ENCODE measurements at places on chromosomes 11 and 22. TPM values are rescaled to one million over a fixed set of nuclear protein-coding genes. Genes with fewer than 3 reads are reported as not detected.

DNA sequence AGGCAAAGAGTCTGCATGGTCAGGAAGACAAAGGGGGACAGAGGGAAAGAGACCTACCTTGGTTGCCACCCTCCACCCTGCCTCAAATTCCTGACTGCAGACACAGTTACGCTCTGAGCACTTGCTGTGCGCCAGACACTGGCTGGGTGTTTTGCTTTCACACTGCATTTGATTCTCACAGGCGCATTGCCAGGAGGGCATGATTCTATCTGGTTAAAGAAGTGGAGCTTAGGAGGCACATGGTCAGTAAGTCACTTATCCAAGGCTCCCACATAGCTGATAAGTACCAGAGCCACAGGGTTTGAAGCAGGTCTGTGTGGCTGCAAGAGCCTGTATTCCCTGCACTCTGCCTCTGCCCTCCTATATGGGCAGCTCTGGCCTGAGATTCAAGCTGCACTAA, 103.9 kb downstream of the TIMP3 start:
- no peak overlapping the region for H3K27ac ChIP-seq
- no peaks in the 10 kb centered on the region for H3K27me3 ChIP-seq
- no peaks in the 10 kb centered on the region for H3K4me1 ChIP-seq

GRAMD1B gene
- 21.2 TPM for total RNA-seq

TRMT2A gene
- 44.9 TPM for total RNA-seq

GRCh38 chr11:119155733-119156492, 7.1 kb downstream of the ABCG4 start:
- H3K36me3 ChIP-seq: no peaks in the 10 kb centered on the region
- no peak for DNase-seq
- H3K4me3 ChIP-seq: no peak overlapping the region
- H3K4me1 ChIP-seq: no peaks in the 10 kb centered on the region
- peaks cover under 1% of the 10 kb centered on the region for H3K27me3 ChIP-seq

DNA sequence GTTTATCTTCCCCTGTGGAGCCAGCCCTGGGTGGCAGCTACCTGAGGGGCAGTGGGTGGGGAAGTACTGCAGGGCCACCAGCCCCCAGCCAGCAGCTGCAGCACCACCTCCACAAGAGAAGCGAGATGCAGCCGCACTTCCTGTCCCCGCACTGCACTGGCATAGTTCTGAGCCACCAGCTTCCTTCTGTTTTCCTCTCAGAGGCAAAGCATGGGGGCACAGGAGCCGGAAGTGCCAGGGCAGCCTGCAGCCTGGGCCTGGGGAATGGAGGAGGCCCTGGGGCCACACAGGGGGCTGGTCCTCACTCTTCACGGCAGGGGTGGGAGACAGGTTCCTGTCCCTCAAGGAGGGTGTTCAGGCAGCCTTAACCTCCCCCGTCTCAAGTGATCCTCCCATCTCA, 11.9 kb upstream of the SH3BP1 start:
- no peak overlapping the region for H3K4me3 ChIP-seq
- no peaks in the 10 kb centered on the region for H3K27me3 ChIP-seq
- DNase-seq: no peak
- 0 out of 2 replicates have a peak, but pooled peaks cover 3% of the 10 kb centered on the region for H3K36me3 ChIP-seq

DNA sequence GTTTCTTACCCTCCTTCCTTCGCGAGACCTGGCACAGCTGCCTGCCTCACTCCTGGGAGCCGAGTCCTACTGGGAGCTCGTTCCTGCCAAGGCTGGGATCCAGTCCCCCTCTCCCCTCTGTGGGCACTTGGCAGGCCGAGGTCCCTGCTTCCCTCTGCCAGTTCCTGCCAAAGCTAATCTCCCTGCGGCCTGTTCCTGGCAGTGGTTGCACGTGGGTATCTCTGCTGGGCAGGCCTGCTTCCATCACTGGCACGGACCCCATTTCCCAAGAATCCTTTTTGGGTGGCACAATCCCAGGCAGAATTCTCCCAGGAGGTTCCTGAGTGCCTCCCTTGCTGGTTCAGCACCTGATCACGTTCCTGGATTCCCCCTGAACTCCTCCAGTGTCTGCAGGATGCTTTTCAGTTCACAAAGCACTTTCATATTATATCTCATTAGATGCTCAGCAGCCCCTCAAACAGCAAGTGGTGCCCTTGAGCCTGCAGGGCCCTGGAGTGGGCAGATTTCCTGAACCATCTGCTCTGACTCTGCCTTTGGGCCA, 96.5 kb downstream of the RRM1 start:
- peaks cover 3% of the 10 kb centered on the region for H3K4me1 ChIP-seq
- peaks cover 8% of the 10 kb centered on the region for H3K27me3 ChIP-seq
- no peak overlapping the region for H3K27ac ChIP-seq
- peak; percentile 37 for DNase-seq

DNA sequence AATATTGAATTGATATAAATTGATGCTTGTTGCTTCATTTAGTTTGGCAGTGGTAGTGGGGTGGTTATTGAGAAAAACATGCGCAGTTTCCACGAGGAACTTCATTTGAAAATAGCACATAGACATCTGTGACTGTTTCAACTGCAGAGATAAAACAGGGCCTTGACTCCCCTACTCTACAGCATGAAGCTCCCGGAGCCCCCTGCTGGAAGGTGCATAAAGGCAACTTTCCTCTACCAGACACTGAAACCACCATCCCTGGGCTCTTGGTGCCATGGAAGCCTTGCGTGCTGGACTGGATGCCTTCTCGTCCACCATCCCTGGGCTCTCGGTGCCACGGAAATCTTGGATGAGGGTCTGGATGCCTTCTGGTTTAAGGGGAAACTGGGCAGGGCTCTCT, 195.9 kb downstream of the CSNK2A3 start:
- no peak overlapping the region for H3K4me3 ChIP-seq
- DNase-seq: no peak
- H3K36me3 ChIP-seq: no peaks in the 10 kb centered on the region
- no peaks in the 10 kb centered on the region for H3K27me3 ChIP-seq
- H3K4me1 ChIP-seq: peaks cover 2% of the 10 kb centered on the region

- no peak for DNase-seq
- no peak overlapping the region for H3K27ac ChIP-seq
- peaks cover 20% of the 10 kb centered on the region for H3K4me1 ChIP-seq
- H3K27me3 ChIP-seq: no peaks in the 10 kb centered on the region
Measured at GRCh38 chr11:131866535-131867400, 496.4 kb downstream of the NTM start.

SLC22A8 gene
- total RNA-seq: not detected

KCTD14 gene
- 21.6 TPM for total RNA-seq

HOATZ gene
- total RNA-seq: not detected

OR2D2 gene
- total RNA-seq: 0.29 TPM

GRCh38 chr11:64742889-64743590, 902 bp downstream of the RASGRP2 start:
- DNase-seq: peak; percentile 94
- no peaks in the 10 kb centered on the region for H3K36me3 ChIP-seq
- peaks cover 25% of the 10 kb centered on the region for H3K4me1 ChIP-seq
- no peak overlapping the region for H3K27ac ChIP-seq

KIRREL3 gene
- total RNA-seq: 0.32 TPM

EWSR1 gene
- 385 TPM for total RNA-seq

DNA sequence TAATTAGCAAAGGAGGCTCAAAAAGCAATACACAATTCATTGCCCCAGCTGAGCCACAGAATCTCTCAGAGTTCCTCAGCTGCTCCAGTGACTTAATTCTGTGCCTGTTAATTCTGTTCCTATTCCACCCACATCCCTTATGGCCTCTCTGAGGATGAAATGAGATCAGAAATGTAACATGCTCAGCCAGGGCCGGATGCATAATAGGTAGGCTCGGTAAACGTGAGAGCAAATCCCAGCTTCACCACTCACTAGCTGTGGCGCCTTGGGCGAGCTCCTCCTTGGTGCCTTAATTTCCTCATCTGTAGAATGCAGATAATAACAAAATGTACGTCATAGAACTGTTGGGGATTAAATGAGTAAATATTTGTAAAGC, 42.8 kb upstream of the DKK3 start:
- no peak for DNase-seq
- H3K4me1 ChIP-seq: no peaks in the 10 kb centered on the region
- no peak overlapping the region for H3K4me3 ChIP-seq
- no peaks in the 10 kb centered on the region for H3K27me3 ChIP-seq
- H3K36me3 ChIP-seq: no peaks in the 10 kb centered on the region

DNA sequence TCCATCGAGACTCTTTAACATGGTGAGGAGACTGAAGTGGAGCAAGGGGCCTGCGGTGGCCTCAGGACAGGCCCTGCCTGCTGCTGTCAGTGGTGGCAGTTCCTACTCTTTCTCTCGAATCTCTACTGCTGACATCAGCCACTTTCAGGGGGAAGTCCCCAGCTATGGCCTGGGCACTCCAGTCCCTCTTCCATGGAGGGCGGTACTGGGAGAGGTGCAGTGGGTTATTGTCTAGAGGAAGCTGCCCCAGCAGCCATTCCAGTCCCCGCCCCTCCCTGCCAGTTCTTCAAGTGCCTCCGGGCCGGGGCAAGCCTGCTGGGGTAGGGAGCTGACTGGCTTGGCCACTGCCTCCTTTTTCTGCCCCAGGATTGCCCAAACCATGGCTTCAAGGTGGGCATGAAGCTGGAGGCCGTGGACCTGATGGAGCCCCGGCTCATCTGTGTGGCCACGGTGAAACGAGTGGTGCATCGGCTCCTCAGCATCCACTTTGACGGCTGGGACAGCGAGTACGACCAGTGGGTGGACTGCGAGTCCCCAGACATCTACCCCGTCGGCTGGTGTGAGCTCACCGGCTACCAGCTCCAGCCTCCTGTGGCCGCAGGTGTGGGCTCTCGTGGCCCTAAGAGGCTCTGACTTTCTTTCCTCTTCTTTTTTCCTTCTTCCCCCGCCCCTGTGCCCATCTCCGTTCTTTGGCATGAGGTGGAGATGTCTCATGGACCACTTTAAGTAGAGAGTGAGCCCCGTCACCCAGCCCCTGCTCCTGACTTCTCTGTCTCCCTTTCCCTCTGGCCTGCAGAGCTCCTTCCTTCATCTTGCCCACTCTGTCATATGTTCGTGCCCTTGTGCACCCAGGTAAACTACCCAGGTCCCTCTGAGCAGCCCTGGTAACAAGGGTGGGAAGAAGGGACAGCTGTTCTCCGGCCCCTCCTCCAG, 13.7 kb downstream of the CHADL start:
- H3K36me3 ChIP-seq: peaks cover 25% of the 10 kb centered on the region
- peaks cover 2% of the 10 kb centered on the region for H3K27me3 ChIP-seq
- no peak overlapping the region for H3K4me3 ChIP-seq

SLCO2B1 gene
- total RNA-seq: not detected

DNA sequence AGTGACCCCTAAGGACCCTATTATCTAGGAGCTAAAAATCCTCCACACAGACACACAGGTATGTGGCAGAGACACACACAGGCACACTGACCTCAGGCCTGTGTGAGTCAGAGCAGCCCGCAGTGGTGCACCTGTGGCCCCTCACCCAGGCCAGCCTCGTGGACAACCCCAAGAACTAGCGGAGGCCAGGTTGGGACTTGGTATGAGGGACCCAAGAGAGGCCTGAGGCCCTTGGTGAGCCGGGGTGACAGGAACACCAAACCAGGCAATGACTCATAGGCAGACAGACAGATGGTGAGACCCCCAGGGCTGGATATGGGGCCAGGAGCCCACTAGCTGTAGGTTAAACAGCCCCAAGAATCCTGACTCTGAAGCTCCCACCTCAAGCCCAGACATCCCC, 6.0 kb downstream of the CASTOR1 start:
- no peak overlapping the region for H3K4me3 ChIP-seq
- no peaks in the 10 kb centered on the region for H3K27me3 ChIP-seq
- no peak overlapping the region for H3K27ac ChIP-seq
- DNase-seq: no peak
- H3K36me3 ChIP-seq: no peaks in the 10 kb centered on the region

COMT gene
- total RNA-seq: 16.6 TPM

GRCh38 chr11:77435972-77436371, 37.9 kb downstream of the PAK1 start:
- DNase-seq: no peak
- no peaks in the 10 kb centered on the region for H3K27me3 ChIP-seq
- no peak overlapping the region for H3K27ac ChIP-seq
- H3K36me3 ChIP-seq: no peaks in the 10 kb centered on the region
- H3K4me1 ChIP-seq: peaks cover 6% of the 10 kb centered on the region
- no peak overlapping the region for H3K4me3 ChIP-seq

- no peak for DNase-seq
- no peak overlapping the region for H3K4me3 ChIP-seq
- H3K4me1 ChIP-seq: no peaks in the 10 kb centered on the region
- H3K27me3 ChIP-seq: no peaks in the 10 kb centered on the region
- H3K27ac ChIP-seq: no peak overlapping the region
Measured at GRCh38 chr11:60791153-60791933, 6.2 kb downstream of the MS4A10 start.

ART5 gene
- total RNA-seq: 7.2 TPM

POU2AF3 gene
- 1.6 TPM for total RNA-seq

SPON1 gene
- 4.3 TPM for total RNA-seq

DNA sequence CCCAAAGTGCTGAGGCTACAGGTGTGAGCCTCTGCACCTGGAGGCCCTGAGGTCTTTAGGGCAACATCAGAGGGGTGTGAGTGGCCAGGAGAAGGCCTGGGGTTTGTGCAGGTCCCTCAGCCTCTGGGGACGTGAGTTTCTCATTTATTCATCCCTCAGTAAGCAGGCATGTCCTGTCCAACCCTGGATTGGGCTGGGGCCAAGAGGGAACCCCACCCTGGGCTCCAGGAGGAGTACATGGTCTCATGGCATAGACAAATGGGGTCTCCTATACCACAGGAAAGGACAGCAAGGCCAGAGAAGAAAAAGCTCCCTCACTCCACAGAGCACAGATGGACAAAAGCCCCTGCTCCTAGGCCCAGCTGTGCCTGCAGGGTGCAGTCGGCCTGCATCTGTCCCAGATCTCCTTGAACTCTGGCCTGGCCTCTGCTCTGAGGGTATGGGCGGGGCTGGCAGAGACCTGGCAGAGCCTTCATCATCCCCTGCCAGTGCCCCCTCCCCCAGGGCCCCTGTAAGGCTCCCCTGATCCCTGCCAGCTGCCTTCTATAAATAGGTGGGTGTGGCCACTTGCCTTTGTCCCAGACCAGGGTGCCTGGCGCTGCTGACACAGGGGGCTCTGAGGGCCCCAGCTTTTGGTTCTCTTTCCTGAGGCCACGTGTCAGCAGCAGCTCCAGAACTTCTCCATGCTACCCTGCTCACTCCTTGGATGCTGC, 34.6 kb downstream of the A4GALT start:
- no peak overlapping the region for H3K27ac ChIP-seq

Data from H1 (cell line).